ENCODE measurements at places on chromosomes 11 and 22.

- DNase-seq = no peak
Observed at GRCh38 chr22:37193629-37194191, 5.7 kb upstream of the C1QTNF6 start.

DNA sequence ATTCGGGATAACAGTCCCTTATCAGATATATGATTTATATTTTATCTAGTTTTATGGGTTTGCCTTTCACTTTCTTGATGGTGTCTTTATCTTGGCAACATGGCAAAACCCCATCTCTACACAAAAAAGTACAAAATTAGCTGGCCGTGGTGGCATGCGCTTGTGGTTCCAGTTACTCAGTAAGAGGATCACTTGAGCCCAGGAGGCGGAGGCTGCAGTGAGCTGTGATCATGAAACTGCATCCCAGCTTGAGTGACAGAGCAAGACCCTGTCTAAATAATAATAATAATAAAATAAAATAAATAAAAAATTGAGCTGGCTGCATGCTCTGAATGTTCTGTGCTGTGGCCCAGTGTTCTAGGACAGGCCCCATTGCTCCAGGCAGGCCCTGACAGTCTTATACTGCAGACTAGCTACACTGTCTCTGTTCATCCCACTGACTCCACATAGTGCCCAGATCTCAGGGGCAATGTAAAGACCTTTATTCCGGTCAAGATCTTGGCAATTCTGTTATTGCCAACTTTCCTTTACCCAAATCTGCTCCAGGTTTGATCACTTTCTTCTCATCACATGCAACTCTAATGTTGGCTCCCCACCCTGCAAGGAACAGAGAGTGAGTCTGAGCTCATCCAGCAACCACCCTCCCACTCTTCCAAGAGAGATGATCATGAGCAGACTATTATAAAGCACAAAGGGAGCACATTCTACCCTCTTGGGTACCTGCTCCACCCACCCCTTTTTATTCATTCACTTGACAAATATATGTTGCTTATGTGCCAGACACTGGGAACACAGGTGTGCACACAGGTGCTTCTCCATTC lies 8.8 kb downstream of the HSPA8 start:
- DNase-seq = no peak

- no peak for DNase-seq
Observed at GRCh38 chr11:45056529-45056928, 89.9 kb upstream of the PRDM11 start.

DNA sequence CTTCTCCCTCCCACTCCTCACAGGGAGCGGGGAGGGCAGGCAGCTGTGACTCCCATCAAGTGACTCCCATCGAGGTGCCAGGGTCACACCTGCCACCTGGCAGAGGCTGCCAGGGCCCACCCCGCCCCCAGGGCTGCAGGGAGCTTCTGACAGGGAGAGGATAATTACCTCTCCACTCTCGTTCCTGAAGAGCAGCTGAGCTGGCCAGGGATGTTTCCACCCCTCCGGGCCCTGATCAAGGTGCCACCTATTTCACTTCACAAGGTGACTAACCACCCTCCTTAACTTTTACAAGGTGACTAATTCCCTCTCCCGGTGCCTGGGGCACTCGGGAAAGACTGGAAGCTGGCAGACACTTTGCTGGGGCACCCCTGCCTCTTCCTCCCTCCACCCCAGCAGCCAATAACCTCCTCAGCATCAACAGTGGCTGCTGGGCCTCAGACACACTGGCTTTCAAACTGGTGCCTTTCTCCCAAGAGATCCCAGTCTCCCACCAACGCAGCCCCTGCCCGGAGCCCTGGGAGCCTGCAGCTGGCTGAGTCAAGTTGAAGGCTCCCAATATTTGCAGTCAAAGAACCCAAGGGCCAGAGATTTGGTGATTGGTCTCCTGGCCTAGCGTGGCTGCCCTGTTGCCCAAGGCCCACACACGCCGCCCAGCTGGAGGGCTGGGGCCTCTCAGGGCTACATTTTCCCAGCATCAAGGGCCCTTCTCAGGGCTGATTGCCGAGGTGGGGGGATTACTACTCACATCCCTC lies 22.0 kb upstream of the MYRF start:
- no peak for DNase-seq

DNA sequence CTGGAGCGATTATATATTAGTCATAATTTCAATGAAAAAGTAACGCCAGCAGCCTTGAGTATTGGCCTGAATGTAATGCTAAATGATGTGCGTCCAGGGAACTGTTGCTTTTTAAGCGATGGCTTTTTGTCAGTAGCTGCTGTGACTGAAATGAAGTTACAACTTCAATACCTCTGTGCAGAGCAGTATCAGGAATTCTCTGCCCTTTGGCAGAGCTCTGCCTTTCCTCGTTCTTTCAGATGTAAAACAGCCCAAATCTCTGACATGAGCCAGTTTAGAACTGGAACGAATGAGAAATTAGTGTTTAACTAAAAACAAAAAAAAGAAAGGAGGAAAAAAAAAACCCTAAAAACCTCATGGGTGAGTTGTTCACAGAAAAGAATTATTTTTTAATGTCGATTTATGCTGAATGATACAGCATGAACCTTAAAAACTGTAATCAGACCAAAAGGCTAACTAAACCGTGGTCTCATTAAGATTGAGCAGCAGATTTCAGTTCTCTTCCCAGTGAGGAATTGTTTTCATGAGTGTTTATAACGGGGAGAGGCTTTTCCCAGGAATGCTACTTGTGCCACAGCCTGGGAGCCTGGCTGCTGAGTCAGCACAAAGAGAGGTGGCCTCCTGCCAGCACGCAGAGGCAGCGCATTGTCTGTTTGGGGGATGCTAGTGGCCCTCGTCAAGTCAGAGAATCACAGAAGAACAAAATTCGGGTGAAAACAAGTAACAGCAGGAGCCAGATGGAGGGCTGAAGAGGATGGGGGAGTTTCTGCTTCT lies 146.2 kb upstream of the RASSF10 start:
- DNase-seq = no peak

DNA sequence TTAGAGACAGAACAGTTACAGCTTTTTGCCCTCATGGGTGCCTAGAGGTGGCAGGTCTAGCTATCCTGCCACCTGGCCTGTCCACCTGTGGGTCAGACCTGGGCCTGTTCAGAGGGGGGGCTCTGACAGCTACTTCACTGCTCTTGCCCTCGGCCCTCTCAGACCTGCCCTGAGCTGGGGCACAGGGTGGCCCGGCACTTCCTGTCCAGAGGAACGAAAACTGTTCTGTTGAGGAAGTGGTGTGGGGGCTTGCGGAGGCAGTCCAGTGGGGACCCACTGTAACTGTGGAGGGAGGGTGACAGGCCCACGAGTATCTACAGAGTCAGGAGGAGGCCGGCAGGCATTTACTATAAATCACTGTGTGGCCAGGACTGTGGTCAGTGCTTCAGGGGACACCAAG lies 16.2 kb downstream of the TESMIN start:
- no peak for DNase-seq

GRCh38 chr11:69691463-69691862 lies 12.4 kb downstream of the FGF19 start:
- DNase-seq = no peak

DNA sequence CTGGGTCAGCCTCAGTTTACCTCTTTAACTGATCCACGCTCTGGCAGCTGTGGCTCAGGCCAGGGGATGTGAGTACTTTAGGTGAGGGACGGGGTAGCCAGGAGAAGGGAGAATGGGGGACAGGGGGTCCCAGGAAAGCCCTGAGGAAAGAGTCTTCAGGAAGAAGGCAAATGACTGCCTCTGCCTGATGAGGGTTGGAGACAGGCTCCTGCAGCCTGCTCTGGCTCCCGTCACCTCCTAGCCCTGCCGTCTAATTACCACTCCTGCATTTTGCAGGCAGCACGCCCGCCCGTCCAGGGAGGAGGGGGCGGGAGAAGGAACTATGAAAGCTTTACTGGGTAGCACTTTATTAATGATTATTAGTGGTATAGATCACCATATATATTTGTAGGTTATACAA lies 116.6 kb downstream of the CEP164 start:
- DNase-seq = no peak

DNA sequence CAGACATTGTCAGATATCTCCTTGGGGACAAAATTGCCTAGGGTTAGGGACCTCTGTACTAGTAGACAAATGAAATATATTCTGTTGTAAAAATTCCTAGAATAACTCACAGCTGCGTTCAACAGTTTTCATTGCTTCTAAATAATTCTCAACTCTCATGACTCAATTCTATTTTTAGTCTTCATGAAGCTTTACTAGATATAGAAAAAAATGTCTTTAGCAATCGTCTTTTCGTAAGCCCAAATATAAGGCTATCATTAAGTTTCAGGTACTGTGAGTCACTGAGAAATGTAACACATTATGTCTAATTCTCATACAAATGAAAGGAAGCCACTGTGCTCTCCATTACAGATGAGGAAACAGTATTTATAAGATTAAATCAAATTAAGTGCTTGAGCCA lies 6.4 kb downstream of the MMP12 start:
- DNase-seq = no peak

DNA sequence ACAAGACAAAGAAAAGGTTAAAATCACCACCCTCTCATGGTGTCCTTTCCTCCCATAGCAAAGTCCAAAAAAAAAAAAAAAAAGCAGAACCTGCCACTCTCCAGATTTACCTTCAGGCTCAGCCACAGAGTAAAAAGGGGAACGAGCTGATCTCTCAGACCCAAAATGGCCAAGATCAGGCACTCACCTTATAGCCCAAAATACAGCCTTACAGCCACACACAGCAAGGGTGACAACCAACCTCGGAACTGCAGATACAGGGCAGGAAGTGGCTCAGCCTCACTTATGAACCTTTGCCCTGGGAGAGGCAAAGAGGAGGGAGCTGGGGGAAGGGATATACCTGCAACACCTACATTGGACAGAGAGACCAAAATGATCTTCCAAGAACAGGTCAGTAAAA lies 4.5 kb downstream of the FHIP1B start:
- peak; percentile 11 for DNase-seq

DNA sequence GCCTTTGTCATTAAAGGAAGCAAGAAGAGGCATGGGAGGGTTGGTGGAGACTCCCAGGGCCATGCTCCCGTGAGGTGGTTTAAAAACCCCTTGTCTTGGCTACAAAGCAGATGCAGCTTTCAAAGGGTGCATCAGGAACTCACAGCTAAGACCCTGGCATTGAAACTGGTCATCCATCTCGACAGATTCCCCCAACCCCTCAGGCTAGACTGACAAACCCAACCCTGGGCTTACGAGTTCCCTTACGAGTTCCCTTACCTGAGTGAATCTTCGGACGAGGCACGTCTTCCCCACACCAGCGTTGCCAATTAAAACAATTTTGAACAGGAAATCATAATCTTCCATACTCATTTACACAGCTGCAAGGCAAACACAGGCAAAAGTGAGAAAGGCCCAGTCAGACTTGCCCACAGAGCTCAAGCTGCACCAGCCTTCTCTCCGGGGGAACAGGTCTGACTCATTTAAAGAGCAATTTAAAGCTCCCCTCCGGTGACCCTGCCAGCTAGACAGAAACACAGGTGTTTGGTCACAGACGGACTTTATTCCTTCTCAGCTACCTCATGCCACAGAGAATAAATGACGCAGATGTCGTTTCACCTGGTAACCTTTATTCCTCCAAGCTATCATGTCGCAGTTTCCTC lies 74.6 kb downstream of the RAB30 start:
- no peak for DNase-seq

- DNase-seq = no peak
Observed at GRCh38 chr11:17603056-17603825, 56.2 kb downstream of the OTOG start.

DNA sequence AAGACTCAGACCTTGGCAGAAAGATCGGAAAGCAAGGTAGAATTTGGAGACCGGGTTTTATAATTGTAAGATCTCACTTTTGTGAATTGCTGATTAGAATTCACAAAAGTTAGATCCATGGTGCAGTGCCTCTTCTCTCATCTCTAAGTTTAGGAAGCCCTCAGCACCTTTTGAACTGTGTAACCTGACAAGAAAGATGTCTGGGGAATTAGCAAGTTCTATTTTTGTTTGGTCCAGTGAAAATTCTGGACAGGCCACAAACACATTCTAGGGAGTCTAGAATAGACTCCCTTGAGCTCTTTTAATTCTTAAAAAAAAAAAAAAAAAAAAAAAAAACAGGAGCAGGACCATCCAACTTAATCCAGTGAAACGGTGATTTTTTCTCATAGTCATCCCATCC lies 66.1 kb downstream of the CECR2 start:
- DNase-seq = no peak

DNA sequence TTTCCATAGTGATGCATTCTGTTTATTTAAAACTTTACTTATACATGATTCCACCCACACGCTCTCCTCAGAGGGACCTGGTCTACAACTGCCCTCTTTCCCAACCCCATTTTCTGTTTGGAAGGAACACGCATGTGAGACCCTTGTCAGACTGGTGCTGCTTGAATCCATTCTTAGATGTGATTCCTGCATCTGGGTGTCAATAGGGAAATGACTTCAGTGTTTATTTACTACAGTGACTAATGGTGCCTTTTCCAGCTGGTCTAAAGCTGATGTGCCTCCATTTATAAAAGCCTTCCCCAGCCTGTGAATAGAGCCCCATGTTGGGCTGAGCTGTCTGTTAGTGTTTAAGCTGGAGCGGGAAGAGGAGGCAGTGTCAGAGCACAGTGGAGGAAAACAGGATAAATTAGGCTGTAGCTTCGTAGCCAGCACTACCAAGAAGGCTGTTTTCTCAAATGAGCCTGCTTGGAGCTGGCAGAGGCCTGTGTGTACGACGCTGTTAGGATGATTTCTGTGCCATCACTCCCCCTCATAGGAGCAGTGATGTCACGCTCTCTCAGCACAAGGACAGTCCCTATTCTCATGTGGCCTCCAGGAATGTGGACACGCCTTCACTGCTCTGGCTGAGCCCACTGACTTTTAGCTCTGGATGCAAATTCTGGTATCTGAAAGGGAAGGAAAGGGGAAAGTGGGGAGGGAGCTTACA lies 18.9 kb upstream of the C11orf96 start:
- no peak for DNase-seq

- DNase-seq = no peak
Observed at GRCh38 chr22:33513388-33514338, 406.6 kb downstream of the LARGE1 start.

GRCh38 chr11:17391493-17392355 lies 3.3 kb upstream of the KCNJ11 start:
- no peak for DNase-seq

DNA sequence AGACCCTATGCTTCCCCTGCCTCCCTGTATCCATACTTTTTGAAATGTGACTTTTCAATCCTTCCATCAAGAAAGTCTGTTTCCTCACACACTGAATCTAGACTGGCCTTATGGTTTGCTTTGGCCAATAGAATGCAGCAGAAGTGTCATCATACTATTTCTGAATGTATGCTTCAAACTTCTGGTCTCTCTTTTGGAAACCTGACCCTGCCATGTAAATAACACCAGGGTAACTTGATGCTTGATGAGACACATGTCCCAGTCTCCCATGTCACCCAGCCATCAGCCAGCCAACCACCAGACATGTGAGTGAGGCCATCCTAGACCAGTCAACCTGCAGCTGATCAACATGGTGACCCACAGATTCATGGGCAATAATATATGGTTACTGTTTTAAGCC lies 29.7 kb upstream of the CAVIN3 start:
- no peak for DNase-seq

GRCh38 chr11:8220261-8221045 lies 43.2 kb downstream of the LMO1 start:
- DNase-seq = no peak

All from AML-193 (cell line).